ENCODE measurements at places on chromosomes 11 and 22.

DNA sequence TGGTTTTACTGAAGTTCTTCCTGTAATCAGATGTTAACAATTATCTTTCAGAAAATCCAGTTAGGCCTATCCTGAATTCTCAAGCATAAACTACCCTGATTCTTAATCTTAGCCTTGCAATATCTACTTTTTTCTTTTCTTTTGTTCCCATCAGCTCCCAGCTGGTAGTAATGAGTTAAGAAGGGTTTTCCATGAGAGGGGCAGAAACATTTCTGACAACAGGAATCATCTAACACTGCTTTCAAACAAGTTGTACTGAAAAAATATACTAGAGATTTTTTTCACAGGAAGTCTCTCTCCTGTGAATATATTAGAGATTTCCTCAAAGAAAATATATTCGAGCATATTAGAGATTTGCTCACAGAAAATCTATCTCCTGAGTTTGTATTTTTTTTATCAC lies 3.3 kb upstream of the TRIM6 start:
- DNase-seq, result no peak

GRCh38 chr22:37208401-37209139 lies 3.7 kb downstream of the SSTR3 start:
- no peak for DNase-seq

- no peak for DNase-seq
Observed at GRCh38 chr22:49525801-49526535, 301.7 kb downstream of the BRD1 start.

GRCh38 chr22:46066691-46067090 lies 83.6 kb upstream of the PPARA start:
- no peak for DNase-seq

DNA sequence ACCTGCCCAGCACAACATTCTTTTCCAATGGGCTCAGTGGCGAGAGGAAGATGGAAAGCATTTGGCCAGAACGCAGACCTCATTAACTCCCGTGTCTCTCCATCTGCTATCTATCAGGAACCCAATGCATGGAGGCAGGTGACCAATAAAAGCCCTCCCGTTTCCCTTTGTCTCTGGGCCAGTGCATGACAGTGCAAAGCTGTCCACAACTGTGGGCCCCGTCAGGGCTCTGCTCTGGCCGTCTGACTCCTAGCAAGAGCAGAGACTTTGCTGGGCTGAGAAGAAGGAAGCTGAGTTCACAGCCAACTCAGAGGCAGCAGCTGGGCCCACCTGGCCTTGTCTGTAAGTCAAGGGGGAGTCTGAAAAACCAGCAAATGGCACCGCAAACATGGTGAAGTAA lies 177.8 kb downstream of the TENM4 start:
- no peak for DNase-seq

DNA sequence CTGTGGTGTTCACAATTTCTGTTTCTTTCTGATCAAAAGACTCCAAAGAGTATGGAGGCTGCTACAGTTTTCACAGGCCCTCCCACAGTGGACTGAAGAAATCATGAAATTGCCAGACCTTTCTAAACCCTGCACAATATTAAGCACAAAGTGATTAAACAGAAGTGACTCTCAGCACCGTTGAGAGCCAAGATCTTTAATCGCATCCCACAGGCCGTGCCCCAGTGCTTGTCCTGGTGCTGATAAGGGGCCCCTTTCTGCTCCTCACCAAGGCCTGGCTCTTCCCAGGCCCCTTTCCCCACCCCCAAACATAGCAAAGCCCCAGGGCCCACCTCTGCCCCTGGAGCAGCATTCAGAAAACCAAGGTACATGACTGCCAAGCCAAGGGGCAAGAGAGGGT lies 57.4 kb upstream of the BMAL1 start:
- no peak for DNase-seq

DNA sequence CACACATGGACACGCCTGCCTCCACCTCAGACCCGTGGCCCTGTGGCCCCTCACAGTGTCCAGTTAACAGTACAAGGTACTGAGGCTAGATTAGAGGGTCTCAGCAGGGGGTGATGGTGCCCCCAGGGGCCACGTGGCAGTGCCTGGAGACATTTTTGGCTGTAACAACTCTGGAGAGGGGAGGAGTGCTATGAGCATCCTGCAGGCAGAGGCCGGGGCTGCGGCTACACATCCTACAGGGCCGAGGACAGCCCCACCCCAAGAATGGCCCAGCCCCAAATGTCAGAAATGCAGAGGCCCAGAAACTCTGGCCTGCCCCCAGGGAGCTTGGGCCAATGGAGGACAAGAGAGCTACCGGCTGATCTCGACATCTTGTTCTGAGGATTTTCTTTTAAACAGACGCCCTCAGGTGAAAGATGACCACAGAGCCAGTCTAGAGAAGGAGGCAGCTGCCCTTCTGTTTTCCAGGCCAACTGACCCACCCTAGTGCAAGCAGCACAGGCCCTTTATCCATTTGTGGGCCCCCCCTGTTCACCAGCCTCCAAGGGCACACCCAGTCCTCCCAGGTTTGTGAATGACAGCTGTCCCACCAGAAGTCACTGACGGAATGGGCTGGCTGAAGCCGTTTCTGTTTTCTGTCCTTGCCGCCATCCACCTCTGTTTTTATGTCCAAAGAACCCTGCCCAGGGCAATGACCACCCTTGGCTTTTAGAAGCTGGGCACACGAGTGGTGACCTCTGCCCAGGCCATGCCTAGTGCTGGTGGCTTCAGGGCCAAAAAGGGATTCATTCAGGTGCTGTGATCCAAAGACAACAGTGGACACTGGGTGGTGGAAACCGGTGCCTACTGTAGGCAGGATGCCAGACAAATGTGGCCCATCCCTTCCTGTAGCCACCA lies 85.2 kb upstream of the LINC01488 start:
- DNase-seq, result no peak

DNA sequence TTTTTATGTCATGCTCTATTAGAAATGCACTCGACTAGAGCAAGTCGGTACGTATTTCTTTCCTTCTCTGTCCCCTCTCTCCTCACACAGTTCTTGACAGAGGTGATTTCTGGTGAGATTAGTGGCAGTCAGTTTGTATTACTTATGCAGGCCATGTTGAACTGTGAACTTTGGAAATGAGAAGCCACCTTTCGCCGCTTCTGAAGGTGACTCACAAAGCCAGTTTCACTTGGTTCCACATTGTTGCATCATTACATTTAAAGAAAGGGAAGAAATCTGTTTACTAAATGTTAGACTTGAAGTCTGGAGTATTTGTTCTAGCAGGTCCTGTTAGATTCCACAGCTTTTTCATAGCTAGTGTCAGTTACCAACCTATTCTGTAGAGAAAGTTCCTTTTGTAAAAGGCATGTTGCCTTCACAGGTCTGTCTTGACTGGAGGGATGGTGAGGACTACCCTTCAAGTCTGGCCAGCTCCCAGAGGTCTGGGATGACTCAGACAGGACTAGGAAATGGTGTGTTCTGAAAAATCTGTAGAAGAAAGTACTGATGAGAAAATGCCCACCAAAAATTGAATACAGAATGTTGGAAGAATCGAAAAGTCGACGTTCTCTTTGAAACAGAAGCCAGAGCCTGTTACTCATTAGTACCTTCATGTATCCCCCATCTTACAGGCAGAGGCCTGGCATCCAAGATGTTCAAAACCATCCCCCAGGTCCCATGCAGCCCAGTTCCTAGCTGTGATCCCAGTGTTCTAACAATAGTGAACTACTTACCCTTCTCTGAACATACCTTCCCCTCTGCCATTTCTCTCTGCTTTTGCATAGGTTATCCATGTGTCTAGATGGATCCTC lies 181.4 kb downstream of the DBX1 start:
- DNase-seq, result no peak

DNA sequence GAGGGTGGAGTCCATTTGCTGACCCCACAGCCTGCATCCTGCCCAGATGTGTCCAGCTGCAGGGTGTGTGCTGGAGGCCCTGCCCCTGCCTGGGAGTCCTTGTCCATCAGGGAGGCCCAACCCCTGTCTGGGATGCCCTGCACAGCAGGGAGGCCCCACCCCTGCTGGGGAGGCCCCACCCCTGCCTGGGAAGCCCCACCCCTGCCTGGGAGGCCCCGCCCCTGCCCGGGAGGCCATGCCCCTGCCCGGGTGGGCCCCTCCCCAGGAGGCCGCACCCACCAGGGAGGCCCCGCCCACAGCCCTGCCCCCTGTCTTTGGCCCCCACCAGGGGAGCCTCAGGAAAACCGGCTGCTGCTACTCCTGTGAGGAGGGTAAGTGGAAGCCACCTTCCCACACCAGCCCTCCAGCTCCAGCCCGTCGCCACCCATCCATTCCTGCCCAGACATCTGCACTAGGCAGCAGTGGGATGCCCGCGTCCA lies 37.2 kb downstream of the MUC5B start:
- DNase-seq, result peak; percentile 28

- no peak for DNase-seq
Observed at GRCh38 chr11:130533113-130533798, 84.8 kb downstream of the ADAMTS15 start.

- peak; percentile 90 for DNase-seq
Observed at GRCh38 chr11:121466063-121466794, 13.5 kb upstream of the SORL1-AS1 start.

DNA sequence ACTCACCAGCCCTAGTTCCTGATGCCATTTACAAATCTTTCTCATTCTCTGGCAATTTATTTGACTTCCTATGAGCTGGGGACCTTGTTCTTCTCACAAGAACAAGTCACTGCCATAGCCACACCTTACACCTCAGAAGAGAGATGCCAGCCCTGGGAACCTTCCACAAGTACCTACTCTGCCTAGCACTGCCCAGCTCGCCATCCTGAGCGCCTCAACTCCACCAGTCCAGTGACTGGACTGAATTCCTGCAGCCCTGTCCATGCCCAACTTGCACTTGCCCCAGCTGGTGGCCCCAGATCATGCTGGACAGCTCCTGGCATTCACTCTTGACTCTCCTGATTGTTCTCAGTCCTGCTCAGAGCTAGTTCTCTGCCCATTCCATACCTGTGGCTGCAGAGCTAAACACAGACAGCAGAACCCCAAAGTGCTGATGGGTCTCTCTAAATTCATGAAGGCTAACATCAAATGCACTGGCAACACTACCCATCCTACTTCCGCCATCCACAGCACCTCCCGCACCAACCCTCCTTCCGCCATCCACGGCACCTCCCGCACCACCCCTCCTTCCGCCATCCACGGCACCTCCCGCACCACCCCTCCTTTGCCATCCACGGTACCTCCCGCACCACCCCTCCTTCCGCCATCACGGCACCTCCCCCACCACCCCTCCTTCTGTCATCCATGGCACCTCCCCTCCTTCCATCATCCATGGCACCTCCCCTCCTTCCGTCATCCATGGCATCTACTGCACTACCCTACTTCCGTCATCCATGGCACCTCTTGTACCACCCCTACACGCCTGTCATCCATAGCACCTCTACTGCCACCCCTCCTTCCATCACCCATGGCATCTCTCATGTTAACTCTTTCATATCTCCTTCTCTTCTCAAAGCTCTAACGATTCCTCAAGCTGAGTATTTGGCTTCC lies 23.6 kb upstream of the SLC25A1 start:
- no peak for DNase-seq

DNA sequence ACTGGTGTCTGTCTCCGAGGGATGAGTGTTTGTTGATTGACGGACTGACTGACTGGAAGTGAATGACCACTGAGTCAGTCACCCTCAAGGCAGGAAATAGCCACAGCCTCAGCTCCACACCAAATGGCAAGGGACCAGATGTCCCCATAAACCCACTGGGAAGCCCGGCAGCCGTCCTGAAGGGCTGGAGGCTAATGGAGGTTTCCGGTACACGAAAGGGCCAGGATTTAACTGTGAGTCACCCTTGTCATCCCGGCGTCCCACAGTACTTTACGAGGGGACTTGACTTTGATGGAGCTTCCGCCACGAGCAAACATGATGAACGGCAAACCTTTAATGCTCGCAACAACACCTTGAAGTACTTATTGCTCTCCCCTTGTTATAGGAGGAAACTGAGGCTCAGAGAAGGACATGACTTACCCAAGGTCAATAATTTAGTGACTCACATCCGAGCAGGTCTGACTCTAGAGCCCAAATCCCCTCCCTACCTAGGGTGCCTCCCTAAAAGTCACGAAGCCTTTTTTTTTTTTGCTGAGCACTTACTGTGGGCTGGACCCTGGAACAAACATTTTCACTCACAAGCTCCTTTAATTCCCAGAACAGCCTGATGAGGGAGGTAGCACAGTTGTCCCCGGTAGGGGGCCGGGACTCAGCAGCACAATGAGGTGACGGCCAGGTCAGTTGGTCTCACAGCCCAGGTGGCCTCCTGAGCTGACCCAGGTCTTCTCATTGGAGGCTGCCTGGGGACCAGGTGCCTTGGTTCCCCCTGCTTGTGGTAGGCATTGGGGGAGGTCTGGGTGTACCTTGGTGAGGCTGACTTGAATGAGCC lies 25.2 kb upstream of the GCAT start:
- DNase-seq, result no peak

DNA sequence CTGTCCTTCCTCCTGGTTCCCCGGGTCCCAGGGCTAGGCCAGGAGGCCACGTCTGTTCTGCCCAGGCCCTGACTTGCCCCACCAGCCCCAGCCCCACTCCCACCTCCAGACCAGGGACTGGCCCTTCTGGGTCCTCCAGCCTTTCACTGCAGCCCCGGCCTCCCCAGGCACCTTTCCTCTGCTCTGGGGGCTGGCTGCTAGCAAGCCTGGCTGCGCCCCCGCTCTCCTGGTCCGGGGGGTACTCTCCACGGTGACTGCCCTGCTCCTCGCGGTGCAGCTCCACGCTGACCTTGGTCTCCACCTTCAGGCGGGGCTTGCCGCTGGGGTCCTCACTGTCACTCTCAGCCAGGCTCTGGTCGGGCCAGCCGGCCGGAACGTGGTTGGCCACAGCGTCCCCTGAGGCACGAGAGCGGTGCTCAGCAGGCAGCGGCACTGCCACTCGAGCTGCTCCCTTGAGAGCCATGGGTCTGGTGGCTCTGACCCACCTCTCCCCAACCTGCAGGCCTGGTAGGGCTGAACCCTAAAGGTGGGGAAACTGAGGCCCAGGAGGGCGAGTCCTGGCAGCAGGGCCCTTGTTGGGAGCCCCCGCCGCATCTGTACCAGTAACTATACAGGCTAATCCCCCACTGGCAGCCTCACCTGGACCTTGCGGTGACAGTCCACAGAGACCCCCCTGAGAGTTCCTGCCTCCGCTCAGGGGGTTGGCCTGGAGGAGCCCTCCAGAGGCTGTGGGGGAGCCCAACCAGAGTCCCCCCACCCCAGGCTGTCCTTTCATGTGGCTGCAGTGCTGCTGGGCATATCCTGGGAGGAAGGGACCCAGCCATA lies 29.0 kb downstream of the TRMU start:
- DNase-seq, result no peak

DNA sequence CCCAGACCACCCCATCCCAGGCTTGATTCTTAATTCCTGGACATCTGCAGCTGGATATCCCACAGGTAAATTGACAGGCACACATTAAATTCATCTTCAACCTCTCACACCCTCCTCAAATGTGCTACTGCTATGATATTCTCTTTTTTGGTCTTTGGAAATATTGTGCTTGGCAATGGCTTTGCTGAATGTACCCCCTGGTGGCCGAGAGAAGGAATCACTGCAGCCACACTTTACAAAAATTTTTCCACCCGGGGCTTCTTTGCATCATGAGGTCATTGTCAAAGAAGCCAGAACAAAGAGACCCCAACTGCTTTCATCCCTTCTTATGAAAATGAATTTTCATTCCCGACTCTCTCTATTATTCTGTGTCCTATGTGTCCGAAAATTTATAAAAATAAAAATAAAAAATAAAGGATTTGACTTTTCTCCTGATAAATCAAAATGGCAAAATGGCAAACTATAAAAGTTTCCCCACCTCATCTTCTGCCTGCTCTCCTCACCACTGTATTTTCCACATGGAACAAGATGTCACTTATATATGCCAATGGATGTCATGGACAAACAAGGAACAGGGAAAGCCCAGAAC lies 15.0 kb upstream of the CYB5R2 start:
- DNase-seq, result peak; percentile 74
